Spleen (tissue), 13 donors: ENCODE measurements at places on chromosomes 5 and 9. TPM values are rescaled to one million over a fixed set of nuclear protein-coding genes. Genes with fewer than 3 reads are reported as not detected.

The NR2F1-AS1 gene
- 8.4 TPM for total RNA-seq

The SH3TC2 gene
- 1.2 TPM for total RNA-seq

The PAM gene
- total RNA-seq = 134 TPM

The CBY3 gene
- total RNA-seq = not detected

The FIBCD1 gene
- 0.26 TPM for total RNA-seq

The WWC1 gene
- total RNA-seq = 1.3 TPM

The ORM2 gene
- total RNA-seq = not detected

The MGAT1 gene
- 258 TPM for total RNA-seq

The CCNI2 gene
- total RNA-seq = 1.1 TPM

The PCDHA1 gene
- total RNA-seq = not detected

The LRRC19 gene
- not detected for total RNA-seq

The ADRB2 gene
- total RNA-seq = 9.6 TPM

The LURAP1L gene
- 11.6 TPM for total RNA-seq

The NUTM2G gene
- not detected for total RNA-seq

The ALDOB gene
- not detected for total RNA-seq

The NR5A1 gene
- 204 TPM for total RNA-seq

The IL5 gene
- total RNA-seq = not detected

The GRIN3A gene
- 0.74 TPM for total RNA-seq

The COL23A1 gene
- 0.63 TPM for total RNA-seq

The FGFR4 gene
- total RNA-seq = 32.3 TPM

The DNAI1 gene
- not detected for total RNA-seq

The ACO1 gene
- total RNA-seq = 20.4 TPM

The SLC25A2 gene
- total RNA-seq = 2.2 TPM

The LHX2 gene
- total RNA-seq = 0.28 TPM

The SLC36A2 gene
- not detected for total RNA-seq

The FBXO10 gene
- 18.0 TPM for total RNA-seq

The AK1 gene
- total RNA-seq = 41.3 TPM

The CCNO gene
- total RNA-seq = not detected

The THBS4 gene
- total RNA-seq = 0.82 TPM

The SHB gene
- 11.8 TPM for total RNA-seq

The ARL14EPL gene
- not detected for total RNA-seq

The NDUFS6 gene
- total RNA-seq = 26.4 TPM

The STK32A gene
- total RNA-seq = 1.5 TPM

The GHR gene
- total RNA-seq = 4.6 TPM

The PCSK5 gene
- 5.3 TPM for total RNA-seq

The PCDHB8 gene
- 0.60 TPM for total RNA-seq

The TXNDC8 gene
- total RNA-seq = not detected

The OR1J2 gene
- total RNA-seq = not detected

The FOXI1 gene
- total RNA-seq = not detected

The MEIKIN gene
- not detected for total RNA-seq

The SLC1A3 gene
- total RNA-seq = 9.0 TPM

The SLC45A2 gene
- total RNA-seq = not detected

The MELK gene
- total RNA-seq = 2.6 TPM

The C5orf52 gene
- not detected for total RNA-seq

The C5orf58 gene
- not detected for total RNA-seq

The PCDHA3 gene
- not detected for total RNA-seq

The AGXT2 gene
- not detected for total RNA-seq

The CCL27 gene
- not detected for total RNA-seq

The ZNF658 gene
- total RNA-seq = 5.5 TPM

The SPINK13 gene
- total RNA-seq = not detected

The CAMK4 gene
- 22.3 TPM for total RNA-seq

The DDX46 gene
- total RNA-seq = 65.5 TPM
